ENCODE measurements at places on chromosomes 12 and 14. TPM values are rescaled to one million over a fixed set of nuclear protein-coding genes. Genes with fewer than 3 reads are reported as not detected.

GRCh38 chr14:35459776-35460175, 55.2 kb upstream of the NFKBIA start:
- ATAC-seq: no peak

GRCh38 chr14:93033983-93034670, 81.6 kb downstream of the ITPK1 start:
- ATAC-seq: peak; percentile 30

- ATAC-seq: no peak
Observed at GRCh38 chr14:69046476-69046860, 67.4 kb upstream of the ACTN1 start.

GRCh38 chr12:49538510-49539403, at the start of gene KCNH3:
Gene KCNH3 (plus strand): TSS chr12:49539030. CDS start chr12:49539417, 387 bp downstream.
- peak; percentile 71 for ATAC-seq

Gene CCT2
- 114 TPM for total RNA-seq

GRCh38 chr12:130645751-130646150, 70.3 kb downstream of the RIMBP2 start:
- ATAC-seq: no peak

DNA sequence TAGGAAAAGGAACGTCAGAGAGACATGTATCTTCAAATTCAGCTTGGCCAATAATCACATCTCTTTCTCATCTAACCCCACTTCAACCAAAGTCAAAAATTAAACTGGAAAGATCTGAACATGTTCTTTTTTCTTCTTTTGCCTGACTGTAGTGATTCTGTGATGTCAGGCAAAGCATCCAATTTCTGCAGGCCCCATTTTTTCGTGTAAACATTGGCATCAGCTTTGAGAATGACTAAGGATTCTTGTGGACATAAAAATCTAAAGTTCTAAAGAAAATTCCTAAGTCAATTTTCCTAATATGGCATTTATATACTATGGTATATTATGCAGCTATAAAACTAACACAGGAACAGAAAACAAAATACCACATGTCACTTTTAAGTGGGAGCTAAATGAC, 89.1 kb downstream of the STXBP6 start:
- no peak for ATAC-seq

Gene INHBE
- total RNA-seq: not detected

Gene P3H3
- 1.7 TPM for total RNA-seq

Gene UNC79
- 0.04 TPM for total RNA-seq

- no peak for ATAC-seq
Observed at GRCh38 chr12:132366341-132366861, 37.0 kb upstream of the GALNT9 start.

Gene KLRD1
- total RNA-seq: not detected

GRCh38 chr14:32709027-32709426, 229.7 kb upstream of the NPAS3 start:
- no peak for ATAC-seq

GRCh38 chr14:24806061-24806678, 172.2 kb upstream of the GZMB start:
- ATAC-seq: peak; percentile 71

DNA sequence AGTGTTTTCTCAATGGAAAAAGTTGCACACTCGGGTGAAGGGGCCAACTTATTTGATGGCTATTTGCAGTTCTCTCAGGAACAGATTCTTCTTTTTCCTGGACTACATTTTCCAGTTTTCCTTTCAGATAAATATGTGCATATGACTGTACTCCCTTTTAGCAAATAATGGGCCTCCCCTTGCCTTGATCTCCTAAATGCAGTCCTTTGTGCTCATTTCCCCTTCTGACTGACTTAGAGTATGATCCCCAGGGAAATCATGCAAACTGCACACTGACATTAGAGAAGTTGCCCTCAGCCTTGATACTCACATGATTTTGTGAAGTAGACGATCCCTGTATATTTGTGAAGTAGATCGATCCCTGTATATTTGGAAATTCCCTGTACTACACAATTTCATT, 492.9 kb upstream of the NOVA1 start:
- no peak for ATAC-seq

- no peak for ATAC-seq
Observed at GRCh38 chr12:112894128-112894527, 12.6 kb upstream of the OAS1 start.

DNA sequence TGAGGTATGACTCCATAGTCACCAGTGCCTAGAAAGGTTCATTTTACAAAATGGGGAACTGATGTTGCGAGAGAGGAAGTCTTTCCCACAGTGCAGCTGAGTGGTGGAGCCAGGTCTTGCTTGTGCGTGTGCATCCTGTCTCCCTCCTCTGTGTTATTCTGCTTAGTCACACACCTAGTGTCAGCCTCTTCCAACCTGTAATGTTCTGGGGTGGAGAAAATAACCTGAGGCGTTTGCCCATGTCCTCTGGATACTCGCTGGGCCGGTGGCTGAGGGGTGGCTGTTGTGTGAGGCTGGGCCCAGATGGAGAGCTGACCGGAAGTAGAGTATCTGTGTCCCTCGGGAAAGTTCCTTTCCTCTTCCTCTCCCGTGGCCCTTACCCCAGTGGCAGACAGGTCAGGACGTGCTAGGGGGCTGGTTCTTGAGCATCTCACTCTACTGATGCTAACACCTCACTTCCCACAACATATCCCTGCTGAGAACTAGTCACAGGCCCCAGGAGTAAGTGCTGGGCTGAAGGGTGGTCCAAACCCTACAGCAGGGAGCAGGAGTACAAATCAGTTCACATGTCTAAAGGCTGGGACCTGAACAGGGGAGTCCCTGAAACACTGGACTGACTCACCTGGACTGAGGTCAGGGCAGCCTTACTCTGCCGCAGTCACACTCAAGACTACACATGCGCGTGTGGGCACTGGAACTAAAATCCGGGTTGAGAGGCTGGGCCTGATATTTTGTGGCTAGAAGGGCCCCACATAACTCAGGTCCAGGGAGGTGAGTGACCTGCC, 7.0 kb downstream of the MLF2 start:
- peak; percentile 79 for ATAC-seq

GRCh38 chr14:75339059-75339458, 60.4 kb downstream of the FOS start:
- no peak for ATAC-seq

GRCh38 chr14:34093883-34094282, 143.0 kb upstream of the EGLN3 start:
- ATAC-seq: no peak

DNA sequence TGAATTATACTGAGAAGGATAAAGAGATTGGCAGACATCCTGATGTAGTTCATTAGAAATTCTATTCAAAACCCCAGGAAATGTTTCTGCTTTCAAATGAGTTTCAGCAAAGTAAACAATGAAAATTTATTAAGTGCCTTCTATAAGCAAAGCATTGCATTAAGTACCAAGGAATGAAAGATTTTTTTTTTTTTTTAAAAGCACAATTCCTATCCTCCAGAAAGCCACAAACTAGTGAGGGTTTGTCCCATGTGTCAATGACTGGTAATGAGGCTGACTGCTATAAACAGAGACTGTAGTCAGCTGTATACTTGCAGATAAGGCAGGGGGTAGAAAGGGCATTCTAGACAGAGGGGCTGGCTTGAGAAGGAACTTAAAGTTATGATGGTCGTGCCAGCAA, 6.7 kb downstream of the ANO4 start:
- ATAC-seq: no peak

Data from esophagus mucosa (tissue), 1 donor.